ENCODE measurements at places on chromosomes 6 and 20.

DNA sequence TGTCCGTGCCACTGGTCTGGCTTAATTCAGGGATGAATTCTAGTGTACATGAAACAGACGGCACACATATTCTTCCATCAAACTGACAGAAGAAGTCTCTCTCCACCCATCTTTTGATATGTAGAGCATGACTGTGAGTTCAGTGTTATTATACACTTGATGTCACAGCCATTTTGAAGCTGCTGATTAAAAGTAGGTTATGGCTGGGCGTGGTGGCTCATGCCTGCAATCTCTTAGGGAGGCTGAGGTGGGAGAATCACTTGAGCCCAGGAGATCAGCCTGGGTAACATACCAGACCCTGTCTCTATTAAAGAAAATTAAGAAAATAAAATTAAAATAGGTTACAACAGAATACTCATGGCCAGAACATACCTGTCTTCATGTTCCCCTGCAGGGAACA, 20.7 kb downstream of the C6orf15 start:
- DNase-seq: no peak

DNA sequence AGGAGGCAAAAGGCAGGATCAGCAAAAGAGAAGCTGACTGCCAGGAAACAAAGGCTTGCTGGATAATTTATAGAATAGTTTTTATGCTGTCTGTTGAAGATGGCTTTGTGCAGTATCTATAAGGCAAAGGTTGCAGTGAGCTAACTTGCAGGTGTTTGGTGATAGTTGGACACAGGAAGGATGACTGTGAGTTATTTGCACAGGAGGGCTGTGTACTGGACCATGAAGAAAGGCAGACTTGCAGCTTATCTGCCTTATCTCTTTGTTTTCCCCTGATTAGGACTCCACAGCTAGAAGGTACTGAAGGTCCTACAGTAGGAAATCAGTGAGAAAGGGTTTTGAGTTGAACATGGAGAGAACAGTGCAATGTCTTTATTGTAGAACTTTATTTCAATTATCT, 2.1 kb downstream of the BTN1A1 start:
- no peak for DNase-seq

GRCh38 chr6:74814440-74814839, 391.4 kb downstream of the COL12A1 start:
- no peak for DNase-seq

GRCh38 chr20:51938559-51939258, 136.4 kb upstream of the SALL4 start:
- peak; percentile 33 for DNase-seq

GRCh38 chr6:148572676-148573335, 174.0 kb upstream of the UST start:
- no peak for DNase-seq

- peak; percentile 48 for DNase-seq
Observed at GRCh38 chr20:52230409-52230808, 38.8 kb upstream of the ZFP64 start.

DNA sequence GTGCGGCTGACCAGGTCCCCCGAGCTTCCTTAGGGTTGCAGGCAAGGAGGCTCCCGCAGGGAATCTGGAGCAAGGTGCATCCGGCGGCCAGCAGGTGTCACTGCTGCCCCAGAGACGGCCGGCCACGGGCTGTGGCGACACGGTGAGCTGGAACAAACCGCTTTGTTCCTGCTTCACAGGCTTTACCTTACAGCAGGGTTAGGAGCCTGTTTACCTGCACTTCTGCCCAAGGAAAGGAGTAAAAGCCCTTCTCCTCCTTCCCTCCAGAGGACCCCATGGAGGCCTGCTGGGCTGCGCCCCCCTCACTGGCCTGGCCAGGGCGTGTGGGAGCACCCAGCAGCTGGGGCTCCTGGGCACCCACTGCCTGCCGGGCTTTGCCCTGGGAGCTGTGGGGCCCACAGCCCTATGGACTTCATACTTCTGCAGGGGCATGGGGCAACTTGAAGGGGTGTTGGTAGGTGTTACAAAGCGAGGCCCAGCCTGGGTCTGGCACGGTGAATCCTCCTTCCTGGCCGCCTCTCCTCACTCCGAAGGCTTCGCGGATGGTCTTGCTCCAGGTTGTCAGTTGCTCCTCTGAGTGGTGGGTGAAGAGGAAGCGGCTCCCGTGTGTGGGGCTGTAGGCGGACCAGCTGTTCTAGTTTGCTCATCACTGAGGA, 88.4 kb downstream of the CDC5L start:
- DNase-seq: peak; percentile 78

DNA sequence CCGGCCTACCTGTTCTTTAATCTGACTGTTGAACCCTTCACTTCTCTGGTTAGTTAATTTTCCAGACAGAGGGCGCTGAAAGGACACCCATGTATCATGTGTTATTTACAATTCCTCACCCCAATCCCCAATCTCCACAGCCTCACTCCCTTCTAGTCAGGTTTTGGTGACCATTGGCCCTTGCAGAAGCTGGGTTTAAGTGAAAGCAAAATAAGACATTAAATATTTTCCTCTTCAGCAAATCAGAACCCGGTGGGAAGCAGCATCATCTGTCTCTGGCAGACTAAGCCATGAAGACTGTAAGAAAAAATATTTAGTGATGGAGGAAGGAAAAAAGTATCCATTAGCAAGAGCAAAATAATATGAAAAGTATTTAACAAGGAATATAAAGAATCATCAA, 9.4 kb upstream of the HLA-DQA1 start:
- no peak for DNase-seq
